ENCODE measurements at places on chromosomes 4 and X.

DNA sequence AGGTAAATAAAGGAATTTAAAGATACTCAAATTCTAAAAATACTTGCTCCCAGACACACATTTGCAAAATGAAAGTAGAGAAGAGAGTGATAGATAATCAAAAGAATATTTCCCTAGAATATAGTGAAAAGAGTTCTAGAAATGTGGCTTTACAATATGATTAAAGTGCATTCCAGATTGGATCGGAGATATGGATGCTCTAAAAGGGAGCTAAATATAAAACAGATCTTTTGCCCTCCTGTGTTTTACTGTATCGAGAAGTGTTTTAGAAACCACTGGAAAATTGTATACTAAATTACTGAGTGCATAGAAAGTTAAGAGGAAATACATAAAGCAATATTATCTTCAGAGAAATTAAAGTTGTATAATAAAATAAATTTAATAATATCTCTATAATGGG is 1392.0 kb downstream of the TECRL start:
- no peak overlapping the region for H3K4me3 ChIP-seq
- no peaks in the 10 kb centered on the region for H3K4me1 ChIP-seq
- no peaks in the 10 kb centered on the region for H3K36me3 ChIP-seq
- no peak for DNase-seq

DNA sequence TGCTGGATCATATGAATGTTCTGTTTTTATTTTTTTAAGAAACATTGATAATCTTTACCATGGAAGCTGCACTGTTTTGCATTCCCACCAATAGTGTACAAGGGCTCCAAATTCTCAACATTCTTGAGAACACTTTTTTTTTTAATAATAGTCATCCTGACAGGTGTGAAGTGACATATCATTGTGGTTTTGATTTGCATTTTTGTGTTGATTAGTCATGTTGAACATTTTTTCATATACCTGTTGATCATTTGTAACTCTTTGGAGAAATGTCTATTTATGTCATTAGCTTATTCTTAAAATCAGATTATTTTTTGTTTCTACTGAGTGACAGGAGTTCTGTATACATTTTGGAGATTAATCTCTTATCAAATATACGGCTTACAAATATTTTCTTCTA is 408.5 kb downstream of the GLUD2 start:
- H3K27ac ChIP-seq = no peak overlapping the region
- no peaks in the 10 kb centered on the region for H3K27me3 ChIP-seq
- H3K4me1 ChIP-seq = no peaks in the 10 kb centered on the region
- no peak overlapping the region for H3K4me3 ChIP-seq
- H3K36me3 ChIP-seq = no peaks in the 10 kb centered on the region

GRCh38 chr4:74038425-74039314 is at the start of gene CXCL3:
Gene CXCL3 (minus strand): TSS chr4:74038689. CDS start chr4:74038611, 78 bp downstream.
- DNase-seq = peak; percentile 72
- H3K4me3 ChIP-seq = peak within 1 kb of the TSS; percentile 76
- no peaks in the 10 kb centered on the region for H3K36me3 ChIP-seq
- H3K27ac ChIP-seq = peak within 1 kb of the TSS; percentile 53
- peaks cover 20% of the 10 kb centered on the region for H3K4me1 ChIP-seq

DNA sequence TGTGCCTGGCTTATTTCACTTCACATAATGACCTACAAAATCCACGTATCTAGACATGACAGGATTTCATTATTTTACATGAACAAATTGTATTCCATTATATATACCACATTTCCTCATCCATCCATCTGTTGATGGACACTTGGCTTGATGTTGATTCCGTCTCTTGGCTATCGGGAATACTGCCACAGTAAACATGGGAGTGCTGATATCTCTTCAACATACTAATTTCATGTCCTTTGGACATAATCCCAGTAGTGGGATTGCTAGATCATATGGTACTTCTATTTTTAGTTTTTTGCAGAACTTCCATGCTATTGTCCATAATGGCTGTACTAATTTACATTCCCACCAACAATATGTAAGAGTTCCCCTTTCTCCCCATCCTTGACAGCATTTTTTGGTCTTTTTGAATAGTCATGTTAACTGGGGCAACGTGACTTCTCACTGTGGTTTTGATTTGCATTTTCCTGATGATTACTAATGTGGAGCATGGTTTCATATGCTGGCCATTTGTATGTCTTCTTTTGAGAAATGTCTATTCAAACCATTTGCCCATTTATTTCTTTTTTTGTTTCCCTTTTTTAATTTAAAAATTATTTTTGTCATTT is 68.9 kb downstream of the HTRA3 start:
- H3K27ac ChIP-seq = no peak overlapping the region
- peaks cover 5% of the 10 kb centered on the region for H3K36me3 ChIP-seq
- peaks cover 2% of the 10 kb centered on the region for H3K27me3 ChIP-seq
- DNase-seq = no peak

DNA sequence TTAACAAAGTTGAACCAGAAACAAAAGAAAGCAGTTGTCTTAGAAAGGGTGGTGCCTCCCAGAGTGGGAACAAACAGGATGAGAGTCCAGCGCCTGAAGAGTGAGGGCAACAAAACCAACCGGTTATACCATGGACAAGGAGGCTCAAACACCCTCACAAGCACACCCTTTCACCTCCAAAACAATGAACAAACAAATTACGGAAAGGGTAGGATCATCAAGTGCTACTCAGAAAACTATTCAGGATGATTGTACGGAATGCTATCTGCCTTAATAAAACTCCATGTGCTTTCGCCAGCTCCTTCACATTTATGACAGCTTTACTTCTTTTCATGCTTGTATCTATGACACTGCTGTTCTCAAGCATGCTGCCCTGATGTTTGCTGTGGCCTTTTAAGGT is 26.8 kb downstream of the SLC39A8 start:
- no peak overlapping the region for H3K27ac ChIP-seq
- no peak overlapping the region for H3K4me3 ChIP-seq
- DNase-seq = no peak
- H3K4me1 ChIP-seq = peaks cover 7% of the 10 kb centered on the region
